ENCODE measurements at places on chromosomes 1 and 21. TPM values are rescaled to one million over a fixed set of nuclear protein-coding genes. Genes with fewer than 3 reads are reported as not detected.

- peak; percentile 74 for DNase-seq
Measured at GRCh38 chr1:9351654-9352271, 59.1 kb downstream of the SPSB1 start.

DNA sequence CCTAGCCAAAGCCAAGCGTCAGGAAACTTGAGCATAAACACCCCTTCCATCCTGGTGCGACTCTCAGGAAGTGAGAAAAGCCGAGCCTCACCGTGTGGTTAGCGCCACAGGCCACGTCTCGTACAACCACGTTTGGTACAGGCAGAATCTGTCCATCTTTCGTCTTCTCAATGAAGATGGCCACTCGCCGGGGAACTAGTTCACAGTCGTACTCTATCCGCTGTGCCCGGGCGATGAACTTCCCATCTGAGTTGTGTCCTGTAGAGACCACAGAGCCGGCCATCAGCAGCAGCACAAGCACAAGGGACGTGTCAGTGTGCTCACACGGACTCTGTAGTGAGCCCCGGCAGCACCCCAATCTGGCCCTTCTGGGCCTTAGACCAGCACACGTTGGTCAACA, 23.1 kb downstream of the RCC2 start:
- no peak for DNase-seq

GRCh38 chr1:117581391-117581943, 24.4 kb upstream of the TENT5C start:
- DNase-seq: no peak

GRCh38 chr21:46422636-46423241, 36.0 kb upstream of the DIP2A start:
- no peak for DNase-seq

DNA sequence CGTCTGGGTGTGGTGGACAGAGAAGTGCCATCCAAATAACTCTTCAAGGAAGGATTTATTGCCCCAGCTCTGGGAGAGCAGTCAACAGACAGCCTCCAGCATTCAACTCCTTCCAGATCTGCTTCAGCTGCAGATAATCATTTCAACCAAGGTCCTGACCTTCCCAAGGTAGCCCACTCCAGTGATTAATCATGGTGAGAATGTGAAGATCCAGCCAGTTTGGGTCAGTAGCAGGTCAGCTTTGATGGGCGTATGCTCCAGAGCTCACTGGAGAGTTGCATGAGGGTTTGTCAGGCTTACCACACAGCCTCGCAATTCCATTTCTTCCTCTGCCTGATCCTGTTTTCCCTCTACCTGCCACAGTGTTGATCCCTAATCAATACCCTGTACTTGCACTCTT, 214.5 kb upstream of the ZRANB2 start:
- no peak for DNase-seq

IQGAP3 gene
- 28.6 TPM for total RNA-seq

CASQ2 gene
- not detected for total RNA-seq

SH3BGR gene
- 16.5 TPM for total RNA-seq

KRTAP21-2 gene
- not detected for total RNA-seq

PPIAL4G gene
- 0.09 TPM for total RNA-seq
